NCI-H1105 treated with DMSO at 0.1 percent for 48 hours (cell line): ENCODE measurements at places on chromosomes 3 and 15.

DNA sequence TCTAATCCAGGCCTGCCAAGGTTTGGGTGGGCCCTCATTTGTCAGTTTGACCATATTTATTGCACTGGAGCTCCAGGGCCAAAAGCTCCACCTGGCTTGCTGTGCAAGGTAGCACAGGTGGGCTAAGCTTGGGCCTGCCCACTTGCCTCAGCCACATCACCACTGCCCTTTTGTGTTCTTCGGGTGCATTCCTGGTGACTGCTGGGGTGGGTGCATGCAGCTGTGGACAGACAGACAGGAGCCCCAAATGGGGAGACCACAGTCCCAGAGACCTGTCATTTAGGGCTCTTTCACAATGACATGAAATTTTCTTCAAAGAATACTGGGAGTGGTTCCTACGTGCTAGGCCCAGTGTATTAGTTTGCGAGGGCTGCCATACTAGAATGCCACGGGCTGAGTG is 2.7 kb downstream of the MESP2 start:
- no peak for DNase-seq

GRCh38 chr3:169894110-169894509 is 17.3 kb upstream of the SAMD7 start:
- DNase-seq = no peak

DNA sequence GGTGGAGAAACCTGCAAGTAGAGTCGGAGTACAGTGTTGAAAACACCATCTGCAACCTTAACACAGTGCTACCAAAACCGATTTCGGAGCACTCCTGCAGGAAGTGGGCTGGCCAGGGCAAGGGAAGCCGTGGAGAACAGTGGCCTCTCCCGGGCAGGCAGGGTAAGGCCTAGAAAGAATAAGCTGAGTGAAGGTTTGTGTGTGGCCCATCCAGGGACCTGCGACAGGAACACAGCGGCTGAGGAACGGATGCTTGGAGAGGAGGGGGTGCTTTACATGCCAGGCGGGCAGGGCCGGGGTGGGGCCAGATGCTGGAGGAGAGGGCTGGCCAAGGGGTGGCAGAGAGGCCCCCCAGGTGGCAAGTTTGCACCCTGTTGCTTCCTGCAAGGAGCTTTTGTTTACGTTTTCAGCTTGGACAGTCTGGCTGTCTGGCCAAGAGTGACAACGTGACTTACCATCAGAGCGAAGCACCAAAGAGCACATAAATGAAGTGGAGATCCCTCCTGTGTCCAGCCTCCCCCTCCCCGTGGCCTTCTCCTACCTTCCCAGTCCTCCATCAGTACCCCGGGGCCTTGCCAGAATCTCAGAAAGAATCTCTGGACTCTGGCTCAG is 156.5 kb downstream of the PGPEP1L start:
- peak; percentile 58 for DNase-seq

GRCh38 chr3:36740787-36741186 is 23.6 kb downstream of the DCLK3 start:
- DNase-seq = no peak

DNA sequence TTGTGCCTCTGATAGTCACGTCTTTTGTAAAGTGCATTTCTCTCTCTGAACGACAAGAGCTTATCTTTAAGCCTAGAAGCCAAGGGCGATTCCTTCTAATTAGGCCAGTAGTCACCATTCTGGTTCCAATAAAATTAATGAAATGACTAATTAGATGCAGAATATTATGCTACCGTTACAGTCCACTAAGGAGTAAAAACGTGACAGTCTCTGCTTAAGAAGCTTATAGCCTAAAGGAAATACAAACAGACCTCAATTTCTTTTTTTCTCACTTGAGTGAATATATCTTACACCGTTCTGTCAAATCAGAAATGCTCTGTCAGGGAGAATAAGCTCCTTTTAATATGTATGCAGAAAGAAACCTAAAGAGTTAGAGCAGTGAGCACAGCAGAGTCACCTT is 236.1 kb downstream of the CD47 start:
- DNase-seq = no peak

GRCh38 chr3:141255846-141256261 is 24.2 kb downstream of the PXYLP1 start:
- DNase-seq = no peak

DNA sequence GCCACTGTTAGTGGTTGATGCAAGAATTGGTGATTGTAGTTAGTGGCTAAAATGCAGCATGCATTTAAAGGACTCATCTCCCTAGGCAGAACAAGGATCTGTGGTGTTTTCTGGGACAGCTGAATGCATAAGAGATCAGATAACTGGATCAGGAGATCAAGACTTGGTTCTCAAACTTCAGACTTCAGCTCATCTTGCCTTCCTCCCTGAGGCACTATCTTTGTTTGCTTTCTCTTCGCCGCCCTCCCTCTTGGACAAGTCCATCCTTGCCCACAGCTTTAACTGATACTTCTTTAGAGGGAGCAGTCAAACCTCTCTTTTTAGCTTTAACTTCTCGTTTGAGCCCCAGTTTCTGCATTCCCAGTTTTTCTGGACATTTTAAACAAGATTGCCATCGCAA is 195.4 kb upstream of the TPRG1 start:
- no peak for DNase-seq

GRCh38 chr3:178597371-178597770 is 61.1 kb downstream of the KCNMB2 start:
- DNase-seq = no peak

- DNase-seq = no peak
Measured at GRCh38 chr3:71707595-71707994, 17.6 kb downstream of the EIF4E3 start.

DNA sequence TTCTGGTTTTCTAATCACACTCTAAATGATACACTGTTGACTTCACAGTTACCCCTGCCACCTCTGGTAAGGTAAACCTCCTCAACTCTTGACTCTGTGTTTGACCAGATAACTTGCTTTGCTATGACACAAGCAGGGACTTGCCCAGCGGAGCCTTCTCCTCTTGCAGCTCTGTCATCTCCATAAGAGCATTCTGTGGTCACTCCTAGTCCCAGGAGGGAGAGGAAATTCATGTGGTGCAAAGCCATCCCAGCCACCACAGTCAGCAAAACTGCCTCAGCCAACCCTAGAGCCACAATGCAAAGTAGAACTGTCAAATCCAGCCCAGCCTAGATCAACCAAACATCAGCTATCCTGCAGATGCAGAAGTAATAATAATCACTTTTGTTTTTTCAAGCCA is 144.7 kb upstream of the GADL1 start:
- DNase-seq = no peak

DNA sequence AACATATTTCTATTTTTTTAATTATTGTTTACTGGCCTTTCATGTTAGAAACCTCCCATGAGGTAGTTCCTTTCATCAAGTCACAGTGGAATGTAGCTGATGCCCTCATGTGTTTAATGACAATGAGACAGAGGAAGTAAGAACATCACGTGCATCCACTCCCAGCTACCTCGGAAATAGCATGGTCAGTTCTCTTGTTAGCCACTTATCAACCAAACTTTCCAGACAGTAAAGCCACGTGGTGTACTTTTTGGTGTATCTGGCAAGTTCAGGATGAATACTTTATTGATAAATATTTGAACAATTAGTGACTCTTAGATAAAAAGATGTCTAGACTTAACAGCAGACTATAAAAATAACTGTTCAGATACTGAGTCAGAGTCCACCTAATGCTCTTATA is 781.7 kb downstream of the MECOM start:
- DNase-seq = no peak

DNA sequence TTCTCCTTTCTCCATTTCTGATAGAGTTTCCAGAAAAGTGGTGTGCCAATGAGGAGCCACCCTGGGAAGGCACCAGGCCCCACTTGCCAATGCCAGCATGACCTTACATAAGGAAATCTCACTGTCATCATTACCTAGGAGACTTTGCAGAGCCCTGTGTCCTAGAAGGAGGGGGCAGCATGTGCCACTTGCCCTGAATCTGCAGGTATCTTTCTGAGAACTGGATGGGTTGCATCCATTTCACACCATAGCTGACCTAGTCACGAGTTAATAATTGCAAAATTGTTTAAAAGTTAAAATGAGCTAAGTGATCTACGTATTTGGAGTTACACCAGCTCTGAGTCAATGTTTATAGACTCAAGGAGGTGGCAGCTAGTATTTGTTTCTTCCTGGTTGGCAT is 14.3 kb downstream of the CA12 start:
- DNase-seq = no peak

DNA sequence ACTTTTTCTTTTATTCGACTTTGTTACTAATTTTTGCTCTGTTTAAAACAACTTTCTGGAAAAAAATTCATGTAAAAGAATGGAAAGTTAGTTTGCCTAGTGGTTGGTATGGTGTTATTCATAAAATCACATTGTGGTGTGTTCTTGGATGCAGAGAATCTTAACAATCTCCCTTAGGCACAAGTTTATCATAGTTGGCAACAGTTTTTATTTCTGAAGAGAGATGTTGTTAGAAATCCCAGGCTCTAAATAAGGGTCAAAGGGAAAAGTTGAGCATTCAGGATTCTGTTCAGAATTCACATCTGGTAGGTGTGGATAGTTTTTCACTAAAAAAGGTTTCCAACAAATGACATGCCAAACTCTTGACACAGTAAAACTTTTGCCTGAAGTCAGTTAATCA is 6.4 kb downstream of the DUT start:
- DNase-seq = no peak

DNA sequence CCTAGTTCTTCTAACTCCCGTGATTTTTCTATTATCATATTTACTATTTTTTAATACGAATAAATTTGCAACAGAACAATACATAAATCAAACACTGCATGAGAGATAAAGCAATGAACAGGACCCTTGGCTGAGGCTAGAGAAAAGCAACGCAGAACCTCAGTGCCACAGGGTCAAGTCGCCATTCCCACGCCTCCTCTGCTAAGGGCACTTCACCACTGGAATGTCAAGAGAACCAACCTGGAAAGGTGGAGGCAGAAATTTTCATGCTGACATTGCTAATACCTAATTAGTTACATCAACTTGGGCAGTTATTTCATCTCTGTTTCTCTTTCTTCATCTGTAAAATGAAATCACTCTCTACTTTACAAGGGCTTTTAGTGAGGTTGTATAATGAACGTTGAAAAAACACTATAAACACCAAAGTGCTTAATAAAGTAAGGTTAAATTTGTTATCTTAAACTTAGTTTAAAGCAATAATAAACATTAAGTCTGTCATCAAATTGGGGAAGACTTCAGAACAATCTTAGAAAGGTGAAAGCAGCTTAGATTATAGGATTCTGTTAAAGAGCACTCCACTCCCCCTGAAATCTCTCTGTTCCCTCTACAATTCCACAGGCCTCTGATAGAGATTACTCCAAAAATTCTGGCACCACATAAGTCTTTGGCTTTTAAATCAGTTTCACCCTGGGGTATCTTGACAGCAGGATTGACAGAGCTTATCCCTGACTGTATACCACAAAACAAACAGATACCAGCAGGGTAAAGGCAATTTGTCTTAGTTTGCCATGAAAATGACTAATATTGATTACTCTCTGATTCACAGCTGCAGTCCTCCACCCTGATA is 41.9 kb downstream of the PLCH1 start:
- no peak for DNase-seq

- no peak for DNase-seq
Measured at GRCh38 chr3:134326126-134326525, 48.1 kb downstream of the AMOTL2 start.

DNA sequence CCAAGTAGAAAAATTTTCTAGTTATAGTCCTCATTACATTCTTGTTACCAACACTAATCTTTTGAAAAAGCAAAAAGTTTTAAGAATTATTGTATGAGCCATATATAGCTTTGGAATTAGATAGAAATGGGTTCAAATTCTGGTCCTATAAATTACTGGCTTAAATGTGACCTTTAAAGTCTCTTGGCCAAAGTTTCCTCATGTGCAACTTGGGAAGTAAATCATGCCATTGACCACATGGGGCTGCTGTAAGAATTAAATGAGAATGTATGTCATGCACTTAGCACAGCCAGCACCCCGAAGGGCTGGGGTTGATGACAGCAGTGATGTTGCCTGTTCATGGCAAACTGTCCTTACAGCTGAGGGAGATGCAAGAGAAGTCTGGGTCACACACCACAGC is 108.3 kb downstream of the TOP2B start:
- DNase-seq = no peak

GRCh38 chr3:46660543-46661523 is 32.6 kb downstream of the ALS2CL start:
- peak; percentile 5 for DNase-seq

DNA sequence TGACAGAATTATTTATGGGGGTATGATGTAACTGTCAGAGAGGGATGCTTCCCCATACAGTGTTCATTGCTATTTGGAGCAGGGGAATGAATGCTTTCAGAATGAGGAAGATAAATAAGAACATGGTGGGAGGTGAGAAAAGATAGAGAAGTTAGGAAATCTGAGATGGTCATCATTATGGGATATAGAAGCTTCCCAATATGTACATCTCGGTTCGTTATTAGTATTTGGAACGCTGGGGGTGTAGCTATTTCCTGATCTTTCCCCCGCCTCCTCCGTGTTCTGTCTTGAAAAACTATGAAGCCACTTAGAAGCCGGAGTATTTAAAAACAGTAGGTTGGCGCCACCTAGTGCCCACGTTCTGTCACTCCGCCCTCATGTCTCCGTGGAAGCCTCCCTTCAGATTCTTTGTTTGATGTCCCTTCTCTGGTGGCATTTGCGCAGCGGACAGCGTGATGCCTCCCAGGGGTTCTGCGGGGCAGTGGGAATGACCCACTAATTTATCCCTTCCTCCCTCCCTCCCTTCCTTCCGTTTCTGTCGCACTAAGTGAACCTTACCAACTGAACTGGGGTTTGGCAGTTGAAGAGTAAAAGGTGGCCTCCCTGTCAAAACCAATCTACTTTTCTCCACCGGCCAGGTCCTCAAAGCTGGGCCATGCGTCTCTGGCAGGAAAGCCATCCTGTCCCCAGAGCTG is 184.5 kb downstream of the FEZF2 start:
- peak; percentile 39 for DNase-seq

DNA sequence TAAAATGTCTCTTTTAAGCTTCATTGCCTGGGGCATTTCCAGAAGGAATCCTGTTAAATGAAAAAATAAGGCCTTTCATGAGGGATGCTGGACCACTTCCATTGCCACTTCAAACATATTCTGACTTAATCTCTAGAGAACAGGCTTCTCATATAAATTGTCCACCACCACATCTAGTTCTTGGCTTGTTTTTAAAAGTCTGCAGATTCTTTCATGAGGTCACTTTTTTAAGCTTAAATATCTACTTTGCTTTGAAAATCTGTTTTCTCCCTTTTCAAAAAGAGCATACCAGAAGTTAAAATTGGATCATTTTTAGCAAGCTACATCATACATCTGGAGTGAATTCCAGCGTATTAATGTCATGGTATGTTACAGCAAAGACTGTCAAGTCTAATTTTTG is 131.6 kb downstream of the C3orf70 start:
- DNase-seq = no peak

DNA sequence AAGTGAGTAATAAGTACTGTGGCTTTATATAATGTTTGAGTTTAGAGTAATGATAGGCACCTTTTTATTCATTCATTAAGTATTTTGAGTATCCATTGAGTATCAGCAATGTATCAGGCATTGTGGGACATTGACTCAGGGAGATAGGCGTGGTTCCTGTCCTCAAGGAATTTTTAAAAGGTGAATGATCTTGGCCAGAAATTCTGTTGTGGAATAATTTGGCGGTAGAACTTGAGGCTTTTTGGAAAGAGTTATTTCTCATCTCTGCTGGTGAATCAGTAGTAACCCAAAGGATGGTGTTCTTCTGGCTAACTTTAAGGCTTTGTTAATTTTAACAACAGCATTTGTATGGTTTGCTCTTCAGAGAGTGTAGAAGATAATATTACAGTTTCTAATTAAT is 2.0 kb downstream of the RAB7A start:
- DNase-seq = no peak

- no peak for DNase-seq
Measured at GRCh38 chr15:101526021-101526420, 36.5 kb upstream of the PCSK6 start.

GRCh38 chr3:156052115-156052514 is 68.3 kb upstream of the KCNAB1 start:
- DNase-seq = no peak
